Stimulated activated CD4-positive, alpha-beta T cell treated with anti-CD3 and anti-CD28 coated beads, Interleukin-1b, Interleukin-23, amount 100 ng/mL, for 4 hours (primary cell): ENCODE measurements at places on chromosomes 7 and 10.

- no peak for DNase-seq
Measured at GRCh38 chr7:109336531-109336930, 766.9 kb downstream of the DNAJB9 start.

DNA sequence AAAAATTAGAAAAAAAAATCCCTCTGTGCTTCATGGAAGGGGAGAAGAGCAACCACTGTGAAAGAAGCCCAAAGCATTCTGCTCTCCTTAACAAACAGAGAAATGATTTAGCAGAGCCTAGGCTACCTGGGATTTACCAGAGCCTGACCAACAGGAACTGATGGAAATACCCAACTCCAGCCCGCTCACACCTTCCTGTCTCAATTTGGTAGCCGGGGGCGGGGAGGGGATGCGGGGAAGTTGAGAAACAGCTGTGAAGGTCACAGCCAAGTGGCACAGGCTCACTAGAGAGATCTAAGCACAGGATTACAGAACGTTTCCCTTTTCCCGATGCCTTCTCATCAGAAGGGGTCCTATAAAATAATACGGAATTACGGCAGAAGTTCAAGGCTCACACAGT is 17.6 kb downstream of the RSU1 start:
- DNase-seq: no peak

GRCh38 chr7:111788286-111789047 is 226.2 kb upstream of the IMMP2L start:
- DNase-seq: no peak

DNA sequence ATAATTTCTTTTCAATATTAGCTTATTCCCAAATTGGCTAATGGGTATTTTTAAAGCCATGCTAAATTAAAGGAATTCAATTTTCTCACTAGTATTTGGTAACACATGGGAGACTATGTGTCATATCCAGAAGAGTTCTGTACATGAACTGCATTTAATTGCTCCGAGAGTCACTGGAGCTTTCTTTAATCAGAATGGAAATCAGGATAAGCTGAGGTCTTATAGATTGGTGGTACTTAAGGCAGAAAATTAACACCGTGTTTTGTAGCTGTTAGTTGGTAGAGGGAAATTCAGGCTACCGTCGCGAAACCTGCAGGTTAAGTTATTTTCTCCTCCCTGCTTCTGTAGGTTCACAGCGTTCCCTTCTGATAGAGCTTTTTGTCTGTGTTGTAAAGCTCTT is at the start of gene WEE2:
Gene WEE2 (plus strand): TSS at position 3 of the 400 bp plus-strand sequence. CDS start 406 bp downstream, outside the sequence.
- no peak for DNase-seq

GRCh38 chr7:90988516-90988915 is 275.7 kb upstream of the FZD1 start:
- DNase-seq: no peak

GRCh38 chr10:35089611-35090161 is 455 bp downstream of the CUL2 start:
- DNase-seq: peak; percentile 3

DNA sequence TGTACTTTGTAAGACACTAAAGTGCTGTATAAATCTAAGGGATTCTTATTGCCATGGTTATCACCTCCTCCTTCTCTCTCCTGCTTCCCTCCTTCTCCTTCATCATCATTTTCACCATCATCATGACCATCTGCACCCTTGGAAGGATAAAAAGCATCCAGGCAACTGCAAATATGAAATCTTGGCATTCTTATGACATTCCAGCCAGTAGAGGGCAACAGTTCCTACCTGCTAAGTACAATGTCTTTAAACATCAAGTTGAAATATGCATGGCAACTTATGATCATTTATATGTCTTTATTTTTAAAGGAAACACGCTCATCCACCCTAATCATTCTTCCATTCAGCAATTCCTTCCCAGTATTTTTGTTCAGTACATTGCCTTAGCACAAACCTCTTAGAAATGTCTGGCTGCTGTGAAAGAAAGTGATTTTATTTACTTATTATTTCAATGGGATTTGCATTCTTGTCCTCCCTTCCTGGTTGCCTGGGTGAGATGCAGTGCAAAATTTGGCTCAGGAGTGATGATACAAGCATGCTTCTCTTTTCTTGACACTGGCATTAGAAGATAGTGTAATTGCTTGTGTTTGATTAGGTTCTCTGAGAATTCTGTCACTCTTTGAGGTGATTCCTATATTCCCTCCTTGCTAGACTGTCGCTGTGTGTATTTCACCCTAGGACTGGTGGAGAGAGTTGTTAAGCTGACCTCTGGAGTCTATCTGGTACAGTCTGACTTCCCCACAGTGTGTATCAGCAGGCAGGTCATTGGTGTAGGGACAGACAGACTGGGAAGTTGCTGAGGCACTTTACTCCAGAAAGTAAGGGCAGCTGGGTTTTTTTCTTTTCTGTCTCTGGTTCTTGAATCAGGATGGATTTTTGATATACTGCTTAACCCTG is 188.5 kb upstream of the BMPER start:
- DNase-seq: no peak

DNA sequence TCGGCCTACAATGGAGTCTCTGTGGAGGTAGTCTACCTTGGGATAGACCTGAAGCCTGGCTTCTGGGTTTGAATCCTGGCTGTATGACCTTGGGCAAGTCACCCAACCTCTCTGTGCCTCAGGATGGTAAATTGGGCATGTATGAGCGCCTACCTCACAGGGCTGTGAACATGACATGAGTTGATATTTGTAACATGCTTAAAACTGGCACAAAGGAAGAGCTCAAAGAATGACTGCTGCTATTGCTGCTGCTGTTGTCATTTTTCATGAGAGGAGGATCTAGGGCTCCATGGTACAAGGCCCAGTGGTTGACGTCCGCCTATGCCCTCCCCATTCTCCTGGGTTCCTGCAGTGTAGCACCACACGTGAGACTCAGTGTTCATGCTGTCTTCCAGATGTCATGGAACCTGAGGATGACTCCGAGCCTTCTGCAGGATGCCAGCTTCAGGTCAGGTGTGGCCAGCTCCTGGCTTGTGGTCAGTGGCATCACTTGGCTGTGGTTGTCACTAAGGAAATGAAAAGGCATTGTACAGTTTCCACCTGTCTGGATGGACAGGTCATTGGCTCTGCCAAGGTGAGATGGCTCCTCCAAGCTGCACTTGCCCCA is 95.0 kb downstream of the WDFY4 start:
- DNase-seq: no peak

DNA sequence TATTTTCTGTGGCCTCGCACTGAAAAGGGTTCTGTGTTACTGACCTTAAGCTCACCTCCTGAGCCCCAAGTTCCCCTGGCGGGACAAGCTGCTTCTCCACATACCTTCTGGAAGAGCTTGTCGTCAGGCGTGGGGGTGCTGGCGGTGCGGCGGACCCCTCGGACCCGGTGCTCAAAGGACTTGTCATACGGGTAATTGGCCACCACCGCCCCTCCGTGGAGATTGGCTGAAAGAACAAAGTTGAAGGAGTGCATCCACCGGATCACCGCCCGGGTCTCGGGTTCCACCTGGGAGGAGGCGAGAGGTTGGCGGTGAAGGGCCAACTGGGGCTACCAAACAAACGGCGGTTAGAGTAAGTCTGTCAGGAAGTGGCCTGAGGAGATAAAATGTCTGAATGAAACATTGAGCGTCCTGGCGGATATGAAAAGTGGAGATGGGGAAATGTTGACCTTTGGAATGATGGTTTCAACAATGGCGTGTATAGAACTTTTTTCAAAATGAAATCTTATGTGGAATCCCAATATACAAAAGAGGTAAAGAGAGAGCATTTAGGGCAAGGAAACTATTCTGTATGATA is 16.5 kb downstream of the CPN1 start:
- DNase-seq: no peak

DNA sequence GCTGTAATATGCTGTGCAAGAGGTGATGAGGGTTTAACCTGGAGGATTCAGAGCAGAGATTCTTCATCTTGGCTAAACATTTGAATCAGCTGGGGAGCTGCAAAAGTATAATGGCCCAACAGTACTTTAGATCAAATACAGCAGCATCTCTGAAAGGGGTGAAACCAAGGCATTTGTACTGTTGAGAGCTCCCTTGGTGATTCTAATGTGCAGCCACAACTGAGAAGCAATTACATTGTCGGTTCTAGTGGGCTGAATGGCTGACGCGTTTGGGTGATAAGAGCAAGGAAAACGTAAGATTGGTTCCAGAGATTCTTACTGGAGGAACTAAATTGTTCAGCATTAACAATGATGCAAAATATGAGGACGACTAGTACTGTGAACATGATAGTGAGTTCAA is 269.7 kb downstream of the AGMO start:
- DNase-seq: no peak

DNA sequence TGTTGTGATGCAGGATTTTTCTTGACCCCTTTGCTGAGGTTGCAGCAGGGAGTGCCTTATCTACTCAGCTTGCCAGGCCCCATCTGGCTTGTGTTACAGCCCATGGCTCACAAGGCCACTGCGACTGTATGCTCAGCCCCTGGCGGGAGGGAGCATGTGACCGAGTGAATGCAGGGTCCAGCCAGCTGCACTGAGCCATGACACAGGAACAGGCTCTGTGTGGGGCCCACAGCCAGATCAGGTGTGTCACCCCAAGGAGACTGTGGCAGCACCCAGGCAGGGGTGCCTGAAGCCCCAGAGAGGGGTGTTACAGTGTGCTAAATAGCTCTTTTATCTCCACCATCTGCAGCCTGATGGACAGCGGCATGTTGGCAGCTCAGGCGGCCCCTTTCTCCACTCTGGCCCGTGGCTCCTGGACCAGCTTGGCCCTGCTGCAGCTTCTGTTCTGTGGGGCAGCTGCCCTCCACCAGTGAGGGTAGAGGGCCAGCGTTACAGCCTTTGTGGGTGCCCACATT is 2.6 kb upstream of the PCBD1 start:
- no peak for DNase-seq

GRCh38 chr10:124612611-124613498 is 131.3 kb downstream of the FAM53B start:
- DNase-seq: no peak

DNA sequence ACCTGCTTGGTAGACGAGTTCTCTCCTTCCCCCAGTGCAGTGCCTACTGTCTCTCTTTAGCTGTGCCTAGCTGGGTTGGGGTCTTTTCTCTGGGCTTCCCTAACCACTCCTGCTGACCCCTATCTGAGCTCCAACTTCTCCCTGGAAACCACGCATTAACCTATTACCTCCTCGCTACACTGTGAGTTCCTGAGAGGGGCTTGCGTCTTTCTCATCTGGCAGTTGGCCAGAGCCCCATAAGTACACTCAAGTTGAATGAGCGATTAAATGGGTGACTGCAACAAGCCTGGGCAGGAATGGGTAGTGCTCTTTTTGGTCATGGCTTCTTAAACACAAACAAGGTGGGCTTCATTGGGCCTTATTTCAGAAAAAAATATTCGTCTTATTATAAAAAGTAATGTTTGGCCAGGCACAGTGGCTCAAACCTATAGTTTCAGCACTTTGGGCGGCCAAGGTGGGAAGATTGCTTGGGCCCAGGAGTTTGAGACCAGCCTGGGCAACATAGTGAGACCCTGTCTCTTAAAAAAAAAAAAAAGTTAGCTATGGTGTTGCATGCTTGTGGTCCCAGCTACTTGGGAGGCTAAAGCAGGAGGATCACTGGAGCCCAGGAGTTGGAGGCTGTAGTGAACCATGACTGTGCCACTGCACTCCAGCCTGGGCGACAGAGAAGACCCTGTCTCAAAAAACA is 41.4 kb downstream of the SYPL1 start:
- no peak for DNase-seq

- DNase-seq: no peak
Measured at GRCh38 chr7:155312633-155313032, 15.0 kb downstream of the INSIG1 start.

DNA sequence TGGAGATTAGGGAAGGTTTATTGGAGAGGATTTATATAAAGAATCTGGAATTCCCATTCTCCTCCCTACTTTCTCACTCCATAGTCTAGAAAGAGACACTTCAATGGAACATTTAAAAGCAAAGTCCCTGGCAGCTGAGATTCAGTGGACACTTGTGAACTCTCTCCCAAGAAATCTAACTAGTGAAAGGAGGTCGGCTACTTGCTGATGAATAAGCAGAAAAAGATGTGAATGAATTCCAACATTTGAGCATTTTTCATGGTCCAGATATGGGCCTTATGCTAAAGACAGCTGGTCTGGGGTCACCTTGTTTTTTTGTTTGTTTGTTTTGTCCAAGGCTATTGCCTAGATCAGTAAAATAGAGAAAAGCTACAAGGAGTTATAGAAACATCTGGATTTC is 141.1 kb upstream of the LRRTM3 start:
- no peak for DNase-seq

DNA sequence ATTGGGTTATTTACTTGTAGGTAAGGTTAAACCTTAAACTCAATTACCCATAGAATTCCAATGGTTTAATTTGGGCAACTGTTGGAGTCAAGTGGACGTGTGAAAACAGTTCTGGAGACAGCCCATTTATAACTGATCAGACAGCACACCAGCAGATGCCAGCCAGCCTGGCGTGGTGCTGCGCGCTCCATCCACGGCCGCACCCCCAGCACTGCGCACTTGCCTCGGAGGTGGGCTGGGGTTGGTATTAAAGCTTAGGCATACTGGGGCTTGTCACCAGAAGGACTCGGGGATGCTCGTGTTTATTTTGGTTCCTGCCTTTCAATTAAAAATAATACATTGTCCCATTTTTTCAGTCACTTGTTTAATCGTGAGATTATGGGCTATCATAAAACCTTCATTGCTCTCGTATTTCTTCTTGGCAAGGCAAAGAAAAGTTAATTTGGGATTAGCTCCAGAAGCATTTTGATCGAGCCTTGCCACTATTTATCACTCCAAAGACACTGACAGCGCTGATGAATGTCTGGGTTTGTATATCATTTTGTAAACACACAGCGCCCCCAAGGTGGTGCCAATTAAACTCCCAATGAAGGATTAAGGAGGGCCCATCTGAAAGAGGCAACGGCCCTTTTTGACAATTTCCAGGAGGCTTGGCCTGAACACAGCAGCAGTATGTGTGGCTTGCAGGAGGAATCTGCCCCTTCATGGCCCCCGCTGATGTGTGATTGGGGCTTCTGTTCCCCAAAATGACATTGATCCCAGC is 204.5 kb upstream of the CXCL12 start:
- DNase-seq: no peak

DNA sequence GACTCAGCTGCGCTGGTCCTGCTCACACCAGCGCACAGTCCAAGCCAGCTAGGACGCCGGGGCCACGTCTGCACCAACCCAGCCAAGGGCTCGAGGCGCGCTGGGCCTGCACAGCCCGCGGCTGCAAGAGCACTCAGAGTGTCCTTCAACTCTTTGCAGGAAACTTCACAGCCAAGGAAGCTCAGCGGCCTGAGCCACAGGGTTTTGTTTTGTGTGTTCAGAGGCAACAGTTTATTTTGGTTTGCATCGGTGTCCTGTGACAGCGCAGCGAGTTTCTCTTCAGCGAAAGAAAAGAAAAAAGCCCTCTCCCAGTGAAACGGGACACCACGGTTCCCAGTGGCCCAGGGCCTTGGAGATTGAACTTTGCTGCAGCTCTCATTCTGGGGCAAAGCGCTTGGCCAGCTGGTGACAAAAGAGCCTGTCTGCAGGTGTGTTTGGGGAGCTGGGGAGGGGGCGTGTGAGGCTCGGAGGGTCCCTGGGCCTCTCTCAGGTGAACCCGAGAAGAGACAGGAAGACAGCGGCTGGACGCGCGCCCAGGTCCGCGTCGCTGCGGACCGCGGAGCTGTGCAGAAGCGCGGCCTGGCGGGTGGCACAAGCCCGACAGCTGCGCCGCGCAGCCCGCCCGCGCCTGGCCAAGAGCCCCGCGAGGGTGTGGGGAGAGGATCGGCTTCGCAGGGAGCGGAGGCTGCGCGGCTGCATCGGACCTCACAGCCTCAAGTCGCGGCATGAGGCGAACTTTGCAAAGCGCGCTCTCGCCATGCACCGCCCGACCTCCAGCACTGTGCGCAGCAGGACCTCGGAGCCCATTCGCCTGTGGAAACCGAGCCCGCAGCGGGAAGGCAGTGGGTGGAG is 922 bp downstream of the CXCL12 start:
- no peak for DNase-seq

GRCh38 chr7:30911561-30911969 is at the start of gene AQP1:
TSS of gene AQP1 (plus strand) at chr7:30911853. CDS start at chr7:30911910, 57 bp downstream.
- no peak for DNase-seq
